ENCODE measurements at places on chromosomes 12 and 14.

GRCh38 chr14:31219169-31219568 lies 11.6 kb upstream of the HECTD1 start:
- DNase-seq, result no peak

DNA sequence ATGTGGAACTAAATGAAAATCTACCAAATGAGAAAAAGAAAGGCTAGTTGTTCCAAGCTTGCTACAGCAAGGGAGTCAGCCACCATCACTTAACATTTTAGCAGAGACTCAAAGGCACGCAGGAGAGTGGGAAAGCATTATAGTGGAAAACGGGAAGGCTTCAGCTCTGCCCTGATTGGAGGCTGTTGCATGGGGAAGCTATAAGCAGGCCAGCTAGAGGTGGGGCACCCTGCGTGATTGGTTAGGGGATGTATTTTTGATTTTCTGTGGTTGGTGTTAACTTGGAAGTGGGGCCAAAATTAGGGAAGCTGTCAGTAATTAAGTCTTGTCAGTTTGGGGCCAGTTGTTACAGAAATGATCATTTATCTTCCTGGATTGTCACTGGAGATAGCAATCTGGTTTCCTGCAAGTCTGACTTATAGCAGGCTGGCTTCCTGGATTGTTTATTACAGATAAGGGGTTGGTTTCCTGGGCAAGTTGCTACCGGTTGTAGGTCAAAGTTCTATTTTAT lies 93.9 kb downstream of the FAR2 start:
- DNase-seq, result no peak

DNA sequence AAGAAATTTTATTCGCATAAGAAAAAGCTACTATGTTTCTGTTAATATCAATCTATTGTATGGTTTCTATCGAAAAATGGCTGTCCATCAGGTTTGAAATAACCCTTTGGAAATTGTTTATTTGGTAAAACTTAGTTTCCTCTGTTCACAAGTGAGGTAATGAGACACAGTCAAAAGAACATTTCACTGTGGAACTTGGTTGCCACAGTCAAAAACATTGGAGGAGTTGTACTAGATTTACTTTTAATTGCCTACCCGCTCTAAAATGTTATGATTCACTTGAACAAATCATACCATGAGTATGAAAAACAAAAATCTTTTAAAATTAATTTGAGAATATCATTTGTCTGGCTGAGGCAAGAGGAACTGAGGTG lies 46.5 kb downstream of the ITPR2 start:
- no peak for DNase-seq

DNA sequence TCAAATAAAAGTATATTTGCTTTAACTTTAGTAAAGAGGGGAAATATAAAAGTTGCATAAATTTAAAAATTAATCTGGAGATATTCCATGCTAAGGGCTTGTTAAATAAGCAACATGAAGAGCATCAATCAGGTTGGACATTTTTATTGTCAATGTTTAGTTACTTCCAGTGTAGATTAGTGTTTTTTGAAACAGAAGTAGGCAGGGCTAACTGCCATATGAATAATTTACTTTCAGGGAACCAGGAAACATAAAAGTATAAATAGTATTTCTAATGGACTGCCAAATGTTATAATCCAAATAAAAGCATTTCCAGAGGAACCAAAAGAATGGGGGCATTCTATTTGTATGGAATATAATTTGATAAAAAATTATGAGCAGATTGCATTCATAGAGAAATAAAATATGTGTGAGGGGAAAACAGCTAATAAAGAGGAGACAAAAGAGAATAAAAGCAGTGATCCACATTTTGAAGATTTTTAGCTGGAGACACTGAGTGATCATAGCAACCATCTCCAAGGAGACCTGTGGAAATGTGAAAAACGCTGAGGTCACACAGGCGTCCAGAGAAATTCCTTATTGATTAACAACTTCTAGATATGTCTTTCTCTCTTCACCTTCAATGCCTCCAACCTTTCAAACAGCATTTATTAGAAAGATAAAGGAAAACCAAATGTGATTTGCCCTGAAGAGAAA lies 70.8 kb downstream of the SRGAP1 start:
- DNase-seq, result no peak

GRCh38 chr12:124603100-124603541 lies 35.7 kb upstream of the NCOR2 start:
- no peak for DNase-seq

- no peak for DNase-seq
Observed at GRCh38 chr12:5771756-5772155, 173.3 kb downstream of the ANO2 start.

DNA sequence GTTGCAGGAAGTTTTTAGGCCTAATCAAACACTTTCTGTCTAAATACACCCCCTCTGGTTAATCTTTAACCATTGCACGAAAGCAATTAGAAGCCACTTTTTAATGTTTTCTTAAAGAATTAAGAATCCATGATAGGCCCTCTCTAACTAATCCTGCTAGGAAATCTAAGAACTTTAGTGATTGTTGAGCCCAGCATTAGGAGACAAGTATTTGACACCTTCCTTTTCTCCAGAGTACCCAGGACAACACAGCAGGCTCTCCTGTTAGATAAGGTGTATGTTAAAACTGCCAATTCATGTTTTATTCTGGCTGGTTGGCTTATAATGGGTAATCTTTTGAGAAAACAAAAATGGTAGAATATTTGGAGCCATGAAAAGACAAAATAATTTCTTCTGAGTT lies 95.0 kb downstream of the ALX1 start:
- DNase-seq, result no peak

DNA sequence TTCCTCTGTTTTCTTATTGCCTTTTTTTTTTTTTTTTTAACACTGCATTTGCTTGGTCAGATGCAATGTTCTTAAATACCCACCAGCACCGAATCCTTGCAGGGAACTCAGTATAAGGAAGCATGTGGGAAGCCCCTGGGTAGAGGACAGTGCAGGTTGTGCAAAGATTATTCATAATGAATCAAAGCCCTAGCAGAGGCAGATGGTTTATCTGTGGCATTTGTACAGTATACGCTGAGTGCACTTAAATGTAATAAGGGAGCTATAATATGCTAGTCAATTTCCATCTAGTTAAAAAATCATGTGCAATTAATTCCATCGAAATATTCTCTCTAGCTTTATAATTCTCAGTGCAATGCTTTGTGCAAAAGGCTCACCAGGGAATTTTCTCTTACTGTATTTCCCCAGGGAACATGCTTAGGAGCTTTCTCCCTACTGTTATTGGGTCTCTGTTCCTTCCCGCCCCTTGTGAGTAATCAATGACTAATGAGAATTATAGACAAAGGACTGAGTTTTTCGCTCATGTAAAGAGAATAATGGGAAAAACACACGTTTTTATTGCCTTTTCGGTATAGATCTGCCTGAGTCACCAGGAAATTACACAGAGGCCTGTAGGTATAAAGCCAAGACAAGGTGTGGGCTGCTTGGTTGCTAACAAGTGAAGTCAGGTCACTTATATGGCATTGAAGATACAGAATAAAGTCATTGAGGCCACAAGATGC lies 1214.3 kb upstream of the TMEM132C start:
- DNase-seq, result no peak

- DNase-seq, result no peak
Observed at GRCh38 chr14:83251402-83251801, 1717.7 kb upstream of the SEL1L start.

GRCh38 chr12:60684988-60685655 lies 1089.3 kb downstream of the SLC16A7 start:
- DNase-seq, result no peak

DNA sequence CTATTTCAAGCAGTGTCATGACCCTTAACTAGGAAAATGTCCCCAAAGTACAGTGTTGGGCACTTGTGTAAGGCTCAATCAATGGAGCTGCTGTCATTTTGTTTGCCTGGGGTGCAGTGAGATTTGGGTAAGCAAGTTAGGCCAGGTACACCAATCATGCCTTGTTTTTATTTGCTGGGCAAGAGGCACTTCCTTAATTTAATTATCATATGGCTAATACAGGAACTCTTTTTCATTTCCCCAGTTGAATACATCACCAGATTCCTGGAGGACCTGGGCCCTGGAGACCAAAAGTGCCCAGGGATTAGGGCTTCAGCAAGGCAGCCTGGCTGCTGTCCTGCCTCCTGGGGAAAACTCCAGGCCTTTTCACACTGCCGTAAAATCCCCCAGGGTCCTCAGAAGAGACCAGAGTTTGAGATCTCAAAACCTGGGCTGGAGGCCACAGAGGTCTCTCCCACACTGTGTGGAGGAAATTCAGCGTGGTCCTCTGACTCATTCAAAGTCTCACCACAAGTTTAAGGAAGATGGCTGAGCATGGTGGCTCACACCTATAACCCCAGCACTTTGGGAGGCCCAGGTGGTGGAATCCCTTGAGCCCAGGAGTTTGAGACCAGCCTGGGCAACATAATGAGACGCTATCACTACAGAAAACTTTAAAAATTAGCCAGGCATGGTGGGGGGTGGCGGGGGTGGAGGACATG lies 28.4 kb upstream of the FOXN3 start:
- DNase-seq, result no peak

DNA sequence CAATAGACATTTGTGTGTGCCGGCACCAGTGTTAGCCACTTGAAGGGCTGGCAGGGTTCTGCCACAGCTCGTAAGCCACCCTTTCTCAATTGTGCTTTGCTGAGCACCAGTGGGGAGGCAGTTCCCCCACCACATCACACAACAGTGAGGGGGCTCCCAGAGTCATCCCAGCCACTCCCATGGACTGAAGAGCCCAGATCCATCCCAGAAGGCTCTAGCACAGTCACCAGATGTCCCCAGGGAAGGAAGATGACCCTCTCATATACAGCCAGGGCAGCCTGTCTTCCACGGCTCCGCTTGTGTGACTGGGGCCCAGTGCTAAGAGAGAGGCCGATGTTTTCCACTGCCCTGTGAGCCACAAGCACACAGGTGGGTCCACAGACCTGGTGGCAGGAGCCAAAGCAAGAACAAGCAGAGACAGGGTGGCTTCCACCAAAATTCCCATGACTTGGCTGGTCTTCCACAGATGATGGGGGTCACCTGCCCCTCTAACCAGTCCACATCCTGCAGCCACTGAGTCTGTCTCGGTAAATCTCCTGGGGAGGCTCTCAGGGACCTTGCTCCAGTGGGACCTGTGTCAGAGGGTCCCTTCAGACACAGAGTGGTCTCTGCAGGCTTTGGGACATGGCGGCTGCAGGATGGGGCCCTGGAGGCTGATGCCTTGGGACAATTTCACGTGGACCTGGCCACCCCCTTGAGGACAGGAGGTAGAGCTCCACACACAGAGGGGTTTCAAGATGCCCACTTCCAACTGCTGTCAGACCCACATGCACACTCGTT lies 71.9 kb upstream of the DDX11 start:
- DNase-seq, result no peak

DNA sequence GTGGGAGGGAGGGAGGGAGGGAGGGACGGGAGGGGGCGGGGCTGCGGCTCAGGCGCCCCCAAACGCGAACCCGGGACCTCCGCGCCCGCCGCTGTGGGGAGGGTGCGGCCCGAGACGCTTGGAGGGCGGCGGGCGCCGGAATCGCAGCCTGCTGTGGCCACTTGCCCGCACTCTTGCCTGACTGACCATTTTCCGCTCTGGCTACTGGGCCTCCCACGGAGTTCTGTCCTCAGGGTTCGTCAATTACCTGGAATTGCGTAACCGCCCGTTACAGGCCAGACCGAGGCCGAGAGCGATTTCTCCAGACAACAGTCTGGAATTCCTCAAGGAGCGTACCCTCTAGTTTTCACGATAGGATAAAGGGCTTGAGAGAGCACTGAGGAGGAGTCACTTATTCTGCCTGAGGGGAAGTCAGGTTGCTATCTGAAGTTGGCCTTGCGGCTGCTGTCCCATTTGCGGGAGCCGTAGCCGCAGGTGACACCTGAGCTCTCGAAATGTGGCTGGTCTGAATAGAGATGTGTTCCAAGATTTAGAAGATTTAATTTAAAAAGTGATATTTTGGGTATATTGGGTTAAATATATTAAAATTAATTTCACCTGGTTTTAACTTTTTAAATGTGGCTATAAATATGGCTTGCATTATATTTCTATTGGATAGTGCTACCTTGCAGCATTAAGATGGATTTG lies 446 bp upstream of the ZNF641 start:
- peak; percentile 21 for DNase-seq

DNA sequence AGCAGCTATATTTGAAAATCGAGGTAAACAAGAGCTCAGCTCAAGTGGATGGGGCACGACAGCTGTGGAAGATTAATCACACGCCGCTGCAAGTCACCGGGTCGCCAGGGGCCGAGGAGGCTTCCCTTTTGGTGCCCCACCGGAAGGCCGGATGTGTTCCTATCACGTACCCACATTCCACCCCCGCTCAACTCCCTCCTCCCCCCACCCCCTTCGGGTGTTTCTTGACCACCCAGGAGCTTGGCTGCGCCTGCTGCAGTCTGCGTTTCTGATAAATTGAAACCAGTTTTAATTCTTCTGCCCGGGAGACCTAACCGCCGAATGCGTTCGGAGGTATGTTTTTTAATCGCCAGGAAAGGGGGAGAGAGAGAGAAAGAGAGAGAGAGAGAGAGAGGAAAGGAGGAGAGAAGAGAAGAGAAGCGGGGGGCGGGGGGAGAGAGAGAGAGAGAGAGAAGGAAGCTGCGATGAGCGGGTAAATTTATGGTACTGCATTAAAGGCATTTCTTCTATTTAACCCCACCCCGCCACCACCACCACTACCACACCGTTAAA lies 1.8 kb downstream of the SLC8A3 start:
- no peak for DNase-seq

DNA sequence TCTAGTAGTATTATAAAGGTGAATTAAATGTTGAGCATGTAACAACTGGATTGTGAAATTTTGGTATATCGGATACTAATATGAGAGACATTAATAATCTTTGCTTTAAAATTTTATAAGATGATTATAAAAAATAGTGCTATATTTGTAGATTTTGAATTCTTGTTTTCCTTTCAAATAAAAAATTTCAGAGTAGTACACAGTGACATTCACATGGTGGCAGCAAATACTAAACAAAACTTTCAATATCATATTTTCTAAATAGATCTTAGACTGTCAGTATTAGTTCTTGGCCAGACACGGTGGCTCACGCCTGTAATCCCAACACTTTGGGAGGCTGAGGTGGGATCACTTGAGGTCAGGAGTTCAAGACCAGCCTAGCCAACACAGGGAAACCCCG lies 166.0 kb downstream of the NAV3 start:
- no peak for DNase-seq

DNA sequence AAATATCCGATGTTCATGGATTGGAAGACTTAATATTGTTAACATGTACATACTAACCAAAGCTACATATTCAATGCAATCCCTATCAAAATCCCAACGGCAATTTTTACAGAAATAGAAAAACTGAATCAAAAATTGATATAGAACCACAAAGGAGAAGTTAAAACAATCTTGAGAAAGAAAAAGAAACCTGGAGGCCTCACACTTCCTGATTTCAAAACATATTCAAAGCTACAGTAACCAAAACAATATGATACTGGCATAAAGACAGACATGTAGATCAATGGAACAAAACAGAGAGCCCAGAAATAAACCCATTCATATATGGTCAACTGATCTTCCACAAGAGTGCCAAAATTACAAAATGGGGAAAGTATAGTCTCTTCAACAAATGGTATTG lies 5.4 kb upstream of the PELI2 start:
- DNase-seq, result no peak

- peak; percentile 52 for DNase-seq
Observed at GRCh38 chr14:78848234-78848820, 678.2 kb downstream of the NRXN3 start.

GRCh38 chr14:99930420-99931274 lies 134.6 kb upstream of the EVL start:
- no peak for DNase-seq

All from NCI-H345 (cell line).